ENCODE measurements at places on chromosomes 7 and 10.

DNA sequence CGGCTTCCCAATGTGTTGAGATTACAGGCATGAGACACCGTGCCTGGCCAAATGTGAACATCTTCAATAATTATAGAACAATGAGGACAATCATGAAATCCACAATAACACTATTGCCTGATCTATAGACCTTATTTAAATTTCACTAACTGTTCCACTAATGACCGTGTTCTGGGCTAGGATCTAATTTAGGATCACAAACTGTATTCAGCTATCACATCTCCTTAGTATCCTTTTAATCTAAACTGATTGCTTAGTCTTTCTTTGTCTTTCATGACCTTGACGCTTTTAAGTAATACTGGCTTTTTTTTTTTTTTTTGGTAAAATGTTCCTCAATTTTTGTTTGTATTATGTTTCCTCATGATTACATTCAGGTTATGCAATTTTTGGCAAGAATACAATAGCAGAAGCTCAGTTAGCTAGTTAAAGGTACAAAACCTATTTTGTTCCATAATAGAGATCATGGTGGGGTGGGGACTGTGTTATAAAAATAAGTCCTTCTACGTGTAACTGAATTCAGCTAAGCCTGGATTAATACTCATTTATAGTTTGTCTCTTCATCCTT lies 158.4 kb downstream of the AOAH start:
- DNase-seq = no peak

DNA sequence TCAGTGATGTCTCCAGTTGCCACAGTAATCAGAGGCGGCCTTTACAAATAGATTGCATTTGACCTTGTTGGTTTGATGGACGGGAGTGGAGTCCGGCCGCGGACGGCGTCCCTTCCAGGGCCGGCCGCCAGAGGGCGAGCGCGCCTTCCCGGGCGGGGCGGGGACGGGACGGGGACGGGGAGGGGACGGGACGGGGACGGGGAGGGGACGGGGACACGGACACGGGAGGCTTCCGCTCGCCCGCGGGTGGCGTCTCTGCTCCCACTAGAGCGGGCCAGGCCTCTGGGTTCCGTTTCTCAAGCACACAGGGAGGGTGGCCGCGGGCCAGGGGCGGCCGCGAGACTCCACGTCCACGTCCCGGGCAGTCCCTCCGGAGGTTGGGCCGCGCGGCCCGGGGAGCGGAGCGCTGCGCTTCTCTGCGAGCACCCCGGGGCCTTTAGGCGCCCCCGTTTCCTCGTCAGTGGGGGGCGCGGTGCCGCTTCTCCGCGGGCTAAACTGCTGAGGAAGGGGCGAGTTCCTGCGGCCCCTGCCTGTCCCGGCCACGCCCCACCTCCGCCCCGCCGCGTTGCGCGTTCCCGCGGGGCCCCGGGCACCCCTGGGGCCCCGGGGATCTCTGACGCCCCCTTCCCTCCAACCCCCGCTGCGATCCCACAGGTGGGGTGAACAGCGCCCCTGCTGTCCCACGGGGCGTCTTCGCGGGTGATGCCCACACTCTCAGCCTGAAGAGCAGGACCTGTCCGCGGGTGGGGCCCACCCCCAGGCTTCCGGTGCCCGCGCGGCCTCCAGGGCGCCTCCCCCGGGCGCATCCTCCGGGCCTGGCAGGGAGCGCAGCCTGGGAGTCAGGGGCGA lies 84.2 kb upstream of the MKI67 start:
- no peak for DNase-seq

DNA sequence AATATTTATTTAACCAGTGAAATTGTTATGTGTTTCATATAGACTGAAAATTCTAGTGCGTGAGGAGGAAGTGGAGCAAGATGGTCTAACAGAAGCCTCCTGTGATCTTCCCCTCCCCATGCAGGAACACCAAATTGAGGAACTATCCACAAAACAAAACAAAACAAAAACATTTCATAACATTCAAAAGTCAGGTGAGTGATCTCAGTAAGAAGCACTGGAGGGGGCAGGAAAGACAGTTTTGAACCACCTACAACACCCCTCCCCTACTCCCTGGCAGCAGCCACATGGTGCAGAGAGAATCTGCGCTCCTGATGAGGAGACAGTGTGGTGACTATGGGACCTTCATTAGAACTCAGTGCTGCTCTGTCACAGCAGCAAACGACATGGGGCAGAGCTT lies 221.9 kb upstream of the SEMA3C start:
- DNase-seq = no peak

- DNase-seq = no peak
Observed at GRCh38 chr7:51316262-51316665, 345 bp downstream of the COBL start.

GRCh38 chr10:17022466-17022825 lies 107.2 kb downstream of the CUBN start:
- no peak for DNase-seq

DNA sequence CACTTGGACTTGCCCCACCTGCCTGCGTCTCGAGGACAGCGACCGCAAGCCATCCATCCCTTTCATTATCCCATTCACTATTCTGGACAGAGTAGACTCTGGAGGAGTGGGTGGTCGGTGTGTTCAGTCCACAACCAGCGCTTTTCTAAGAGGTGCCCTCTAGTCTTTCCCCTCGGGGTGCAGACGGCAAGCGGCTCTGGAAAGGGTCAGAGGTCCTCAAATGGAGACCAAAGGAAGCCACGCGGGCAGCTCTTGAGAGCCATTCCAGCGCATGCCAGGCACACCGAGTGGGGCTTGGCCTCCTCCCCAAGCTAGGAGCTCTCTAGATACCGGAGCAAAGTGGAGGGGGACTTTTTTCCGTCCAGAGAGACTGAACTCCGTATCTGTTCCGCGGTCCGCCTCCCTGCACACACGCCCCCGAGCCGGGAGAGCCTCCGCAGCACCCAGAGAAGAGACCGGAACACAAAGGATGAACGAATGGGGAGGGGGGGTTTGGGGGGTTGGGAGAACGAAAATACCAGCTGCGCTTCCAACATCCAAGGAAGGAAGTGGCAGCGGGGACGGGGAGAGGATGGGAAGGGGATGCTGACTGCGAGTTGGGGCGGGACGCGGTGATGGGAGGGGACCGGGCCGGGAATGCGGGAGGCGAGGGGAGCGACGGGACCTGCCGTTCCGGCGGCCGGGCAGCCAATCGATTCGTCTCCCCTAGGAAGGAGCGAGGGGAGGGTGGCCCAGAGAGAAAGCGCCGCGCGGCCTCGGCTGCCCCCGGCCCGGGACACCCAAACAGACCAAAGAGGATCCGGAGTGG lies 515 bp downstream of the GSDME start:
- DNase-seq = no peak

GRCh38 chr7:129169686-129170440 lies 18.6 kb upstream of the SMO start:
- no peak for DNase-seq

DNA sequence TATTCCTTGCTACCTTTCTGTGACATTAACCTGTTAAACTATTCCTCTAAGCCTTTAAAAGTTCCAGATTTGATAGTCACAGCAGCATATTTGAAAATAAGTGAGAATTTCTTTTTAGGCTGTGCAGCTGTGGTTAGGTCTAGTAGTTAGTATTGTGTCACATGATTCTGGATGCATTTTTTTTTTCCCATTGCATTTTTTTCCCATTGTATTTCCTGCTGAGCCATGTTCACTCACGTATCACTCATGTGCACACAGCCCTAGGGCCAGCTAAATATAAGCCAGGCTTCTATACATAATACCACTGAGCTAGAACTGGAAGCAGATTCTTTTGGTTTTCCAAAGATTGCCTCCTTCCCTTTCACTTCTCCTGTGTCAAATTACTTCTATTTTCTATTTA lies 37.4 kb downstream of the DNAJC9 start:
- no peak for DNase-seq

GRCh38 chr10:102274062-102274461 lies 28.7 kb downstream of the GBF1 start:
- DNase-seq = no peak

- DNase-seq = no peak
Observed at GRCh38 chr7:96284835-96285234, 37.1 kb downstream of the SLC25A13 start.

All from NAMALWA (cell line).